Caco-2 (cell line): ENCODE measurements at places on chromosomes 16 and 17.
A peak's percentile ranks its signal among the peaks of the same experiment; 100 is the strongest.

- DNase-seq = peak; percentile 88
These were observed 12.8 kb downstream of the EVPL start for GRCh38 chr17:76014100-76014924.

DNA sequence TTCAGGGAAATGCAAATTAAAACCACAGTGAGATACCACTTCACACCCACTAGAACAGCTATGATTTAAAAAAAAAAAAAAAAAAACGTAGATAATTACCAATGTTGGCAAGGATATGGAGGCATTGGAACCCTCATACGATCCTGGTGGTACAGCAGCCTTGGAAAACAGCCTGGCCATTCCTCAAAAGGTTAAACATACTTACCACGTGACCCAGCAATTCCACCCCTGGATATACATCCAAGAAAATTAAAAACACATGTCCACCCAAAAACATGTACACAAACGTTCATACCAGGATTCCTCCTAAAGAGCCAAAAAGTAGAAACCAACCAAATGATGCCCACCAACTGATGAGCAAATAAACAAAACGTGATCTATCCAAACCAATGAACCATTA is 68.1 kb downstream of the GAS7 start:
- DNase-seq = no peak

DNA sequence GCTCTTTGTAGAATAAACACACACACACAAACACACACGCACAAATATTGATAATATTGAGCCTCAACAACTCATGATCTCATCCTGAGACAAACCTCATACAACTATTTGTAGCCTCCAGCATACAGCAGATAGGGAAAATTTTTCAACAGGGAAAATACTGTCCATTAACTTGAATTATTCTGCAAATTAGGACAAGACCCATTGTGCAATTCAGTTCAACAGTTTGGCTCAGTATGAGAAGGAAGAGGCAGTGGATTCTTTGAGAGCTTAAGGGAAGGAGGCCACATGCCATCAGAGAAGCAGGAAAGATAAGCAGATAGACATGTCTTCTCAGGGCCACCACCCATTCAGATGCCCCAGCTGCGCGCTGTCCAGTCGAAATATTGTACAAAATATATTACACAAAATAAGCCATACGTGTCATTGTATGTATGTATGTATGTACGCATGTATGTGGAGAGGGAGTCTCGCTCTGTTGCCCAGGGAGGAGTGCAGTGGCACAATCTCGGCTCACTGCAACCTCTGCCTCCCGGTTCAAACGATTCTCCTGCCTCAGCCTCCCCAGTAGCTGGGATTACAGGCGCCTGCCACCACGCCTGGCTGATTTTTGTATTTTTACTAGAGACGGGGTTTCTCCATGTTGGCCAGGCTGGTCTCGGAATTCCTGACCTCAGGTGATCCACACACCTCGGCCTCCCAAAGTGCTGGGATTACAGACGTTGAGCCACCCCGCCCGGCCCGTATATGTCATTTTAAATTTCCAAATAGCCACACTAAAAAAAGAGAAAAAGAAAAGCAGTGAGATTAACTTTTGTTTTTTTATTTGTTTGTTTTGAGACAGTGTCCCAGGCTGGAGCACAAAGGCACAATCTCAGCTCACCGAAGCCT is 1.8 kb downstream of the ZC3H7A start:
- DNase-seq = no peak

DNA sequence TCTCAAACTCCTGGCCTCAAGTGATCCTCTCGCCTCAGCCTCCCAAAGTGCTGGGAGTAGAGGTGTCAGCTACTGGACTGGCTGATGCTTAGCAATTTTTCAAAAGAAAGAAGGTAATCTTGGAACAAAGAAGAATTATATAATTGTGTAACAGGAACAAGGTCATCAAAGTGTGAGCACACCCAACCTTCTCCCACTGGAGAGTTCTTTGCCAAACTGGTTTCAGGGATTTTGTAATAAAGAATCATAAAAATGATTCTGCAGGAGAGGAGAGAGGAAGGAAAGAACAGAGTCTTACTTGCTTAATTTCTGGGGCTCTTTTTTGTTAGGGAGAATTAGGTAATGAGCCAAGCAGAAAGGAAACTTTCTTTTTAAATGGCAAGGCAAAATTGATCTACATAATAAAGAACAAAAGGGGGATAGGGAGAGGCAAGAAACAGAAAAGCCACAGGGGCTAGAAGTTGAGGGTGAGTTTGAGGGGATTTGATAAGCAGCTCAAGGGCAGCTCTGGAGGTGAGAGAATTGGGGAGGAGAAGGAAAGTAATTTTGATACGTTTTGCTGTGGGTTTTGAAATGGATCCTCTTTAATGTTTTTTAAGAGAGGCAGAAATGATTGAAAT is 21.3 kb downstream of the CHD9NB start:
- no peak for DNase-seq
